ENCODE measurements at places on chromosomes 11 and 22.
A peak's percentile ranks its signal among the peaks of the same experiment; 100 is the strongest.

DNA sequence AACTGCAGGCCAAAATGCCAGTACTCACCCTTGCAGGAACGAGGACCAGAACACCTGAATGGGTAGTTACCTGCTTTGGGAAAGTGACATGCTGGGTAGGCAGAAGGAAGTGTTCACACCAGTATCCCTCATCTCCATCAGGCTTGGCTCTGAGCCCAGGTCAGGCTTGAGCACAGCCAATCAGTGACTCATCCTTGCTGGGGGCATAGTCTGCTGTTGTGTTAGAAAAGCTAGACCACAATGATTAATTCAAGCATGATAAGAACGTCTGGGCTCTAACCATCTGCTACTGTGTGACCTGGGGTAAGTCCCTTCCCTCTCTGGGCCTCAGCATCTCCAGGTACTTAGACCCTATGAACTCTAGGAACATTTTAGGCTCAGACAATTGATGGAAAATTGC, 450.4 kb downstream of the MIAT start:
- no peak for DNase-seq

DNA sequence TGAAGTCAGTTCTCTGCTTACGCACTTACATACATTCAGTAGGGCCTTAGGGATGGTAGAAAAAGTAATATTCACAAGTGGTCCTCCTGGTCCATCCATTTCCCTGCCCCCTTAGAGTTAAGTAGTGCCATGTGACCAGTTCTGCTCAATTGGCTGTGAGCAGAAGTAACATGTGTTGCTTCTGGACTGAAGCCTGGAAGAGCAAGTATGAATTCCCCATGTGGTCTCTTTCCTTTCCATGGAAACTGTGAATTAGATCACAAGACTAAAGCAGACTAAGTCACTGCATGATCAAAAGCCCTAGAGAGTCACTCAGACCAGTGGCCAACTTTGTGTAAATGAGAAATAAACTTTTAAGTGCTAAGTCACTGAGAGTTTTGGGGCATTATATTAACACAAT, 341.7 kb upstream of the CADM1 start:
- no peak for DNase-seq

DNA sequence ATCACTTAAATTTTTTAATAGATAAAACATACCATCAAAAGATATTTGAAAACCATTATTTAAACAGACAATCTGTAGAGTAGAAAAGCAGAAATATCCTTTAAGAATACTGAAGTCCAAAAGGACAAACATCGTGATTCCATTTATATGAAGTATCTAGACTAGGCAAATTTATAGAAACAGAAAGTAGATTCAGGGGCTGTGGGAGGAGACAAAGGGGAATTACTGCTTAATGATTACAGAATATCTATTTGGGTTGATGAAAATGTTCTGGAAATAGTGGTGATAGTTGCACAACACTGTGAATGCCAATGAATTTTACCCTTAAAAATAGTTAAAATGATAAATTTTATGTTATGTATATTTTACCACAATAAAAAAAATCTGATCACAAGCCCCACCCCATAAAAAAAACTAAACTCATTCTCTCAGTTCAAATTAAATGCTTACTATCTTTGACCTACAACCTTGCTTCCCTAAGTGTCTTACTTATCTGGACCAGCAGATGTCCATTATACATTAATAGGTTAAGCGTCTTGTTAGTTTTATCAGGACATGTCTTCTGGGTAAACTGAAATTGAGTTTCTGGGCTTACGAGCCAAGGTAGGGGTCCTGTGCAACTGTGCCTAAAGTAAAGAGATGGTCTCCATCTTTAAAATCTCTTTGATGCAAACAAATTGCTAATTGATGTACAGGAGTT, 86.3 kb downstream of the FCHSD2 start:
- DNase-seq = no peak

DNA sequence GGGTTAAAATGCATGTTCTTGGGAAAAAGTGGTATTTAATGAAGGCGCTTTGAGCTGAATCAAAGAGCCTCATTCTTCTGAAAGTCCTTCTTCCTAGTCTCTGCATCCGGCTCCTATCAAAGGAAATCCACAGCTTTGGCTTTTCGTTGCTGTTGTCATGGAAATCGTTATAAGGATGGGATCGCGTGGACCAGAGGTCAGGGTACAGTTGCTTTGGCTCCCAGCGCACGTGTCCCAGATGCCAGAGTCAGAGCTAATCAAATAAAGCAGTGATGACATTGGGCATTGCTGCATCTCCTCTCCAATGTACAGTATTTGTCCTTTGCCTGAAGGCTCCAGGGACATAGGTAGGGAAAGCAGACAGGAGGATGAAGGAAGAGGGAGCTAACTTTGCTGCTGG, 181.9 kb downstream of the MYO18B start:
- no peak for DNase-seq

- no peak for DNase-seq
Observed at GRCh38 chr22:37054056-37054395, 2.5 kb downstream of the KCTD17 start.

- DNase-seq = peak; percentile 57
Observed at GRCh38 chr11:34234086-34234740, 123.6 kb downstream of the ABTB2 start.

DNA sequence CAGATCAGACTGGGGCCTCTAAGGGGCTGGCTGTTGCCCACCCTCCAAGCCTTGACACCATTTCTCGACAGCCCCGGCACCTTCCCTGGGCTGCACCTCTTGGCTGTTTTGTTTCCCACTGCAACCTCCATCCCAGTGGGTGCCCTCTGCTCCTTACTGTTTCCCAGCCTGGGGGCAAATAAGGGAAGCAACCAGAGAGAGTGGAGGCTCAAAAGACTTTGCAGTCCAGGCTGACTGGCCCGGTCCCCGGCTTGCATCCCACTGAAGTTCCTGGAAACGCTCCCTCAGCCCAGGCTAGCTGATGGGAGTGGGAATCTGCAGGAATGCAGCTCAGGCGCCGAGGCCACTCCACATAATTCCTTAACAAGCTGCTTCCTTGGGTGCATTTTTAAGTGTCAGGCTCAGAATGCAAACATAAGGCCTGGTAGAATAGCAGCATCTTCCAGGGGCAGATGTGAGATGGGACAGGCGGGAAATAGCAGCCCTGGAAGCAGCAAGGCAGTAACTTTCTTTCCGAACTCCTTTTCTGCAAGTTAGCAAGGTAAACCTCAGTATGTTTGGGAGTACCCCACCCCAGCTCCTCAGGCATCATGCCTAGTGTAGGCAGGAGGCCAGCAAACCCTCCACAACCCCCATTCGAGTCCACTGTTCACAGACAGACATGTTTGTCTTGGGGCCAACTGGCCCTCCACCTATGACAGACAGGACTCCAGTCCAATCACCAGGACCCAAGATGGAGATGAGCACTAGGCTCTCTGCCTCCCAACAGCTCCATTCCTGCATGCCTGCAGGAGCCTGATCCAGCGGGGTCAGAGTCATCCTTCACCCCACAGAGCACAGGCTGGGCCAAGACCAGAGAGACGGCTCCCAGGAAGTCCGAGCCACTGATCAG, 39.3 kb downstream of the RPL27A start:
- no peak for DNase-seq

GRCh38 chr11:17328871-17329494, 22.6 kb upstream of the NCR3LG1 start:
- DNase-seq = no peak

Data from WTC11 (cell line).